AG09309 (cell line): ENCODE measurements at places on chromosomes 12 and 14.
A peak's percentile ranks its signal among the peaks of the same experiment; 100 is the strongest.

- peak; percentile 37 for DNase-seq
Observed at GRCh38 chr12:92696216-92696615, 6.6 kb upstream of the PLEKHG7 start.

GRCh38 chr14:61839507-61839906 lies 77.3 kb downstream of the SNAPC1 start:
- DNase-seq, result peak; percentile 18

GRCh38 chr12:46150735-46151134 lies 118.1 kb downstream of the SLC38A1 start:
- DNase-seq, result no peak

DNA sequence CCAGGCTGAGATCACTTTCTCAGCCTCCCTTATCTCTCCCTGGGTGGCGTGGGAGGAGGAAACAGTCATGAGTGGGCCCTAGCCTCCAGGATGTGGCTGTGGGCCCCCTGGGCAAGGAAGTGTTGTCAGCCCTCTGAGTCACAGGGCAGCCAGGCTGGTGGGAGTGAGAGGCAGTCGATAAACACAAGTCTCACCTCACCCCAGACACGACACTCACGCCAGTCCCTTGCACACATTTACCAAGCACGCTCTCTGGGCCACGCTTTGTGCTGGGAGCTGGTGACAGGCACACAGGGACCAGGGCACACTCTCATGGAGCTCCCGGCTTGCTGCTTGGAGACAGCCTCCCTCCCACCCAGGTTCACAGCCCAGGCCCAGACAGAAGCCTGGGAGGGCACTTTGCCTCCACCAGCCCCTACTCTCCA lies 1.9 kb upstream of the KRT79 start:
- DNase-seq, result no peak
